NCI-H2081 treated with DMSO at 0.1 percent for 48 hours (cell line): ENCODE measurements at places on chromosomes 11 and 22.

- DNase-seq, result no peak
Measured at GRCh38 chr11:91023731-91024130, 800.9 kb upstream of the CHORDC1 start.

DNA sequence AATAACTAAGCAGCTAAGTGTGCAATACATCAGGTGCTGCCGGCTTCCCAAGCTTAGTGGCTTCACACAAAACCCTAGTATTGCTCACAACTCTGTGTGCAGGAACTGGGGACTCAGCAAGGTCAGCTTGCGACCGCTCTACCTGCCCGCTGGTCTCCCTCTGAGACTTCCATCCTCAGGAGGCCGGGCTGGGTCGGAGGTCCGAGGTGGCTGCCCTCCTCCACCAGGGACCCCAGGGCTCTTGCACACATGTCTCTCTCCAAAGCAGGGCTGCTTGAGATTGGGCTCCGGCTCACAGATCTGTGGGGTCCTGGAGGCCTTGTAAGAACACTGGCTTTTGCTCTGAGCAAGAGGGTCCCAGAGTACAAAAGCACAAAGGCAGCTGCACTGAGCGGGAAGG is 25.4 kb upstream of the FGF19 start:
- no peak for DNase-seq

DNA sequence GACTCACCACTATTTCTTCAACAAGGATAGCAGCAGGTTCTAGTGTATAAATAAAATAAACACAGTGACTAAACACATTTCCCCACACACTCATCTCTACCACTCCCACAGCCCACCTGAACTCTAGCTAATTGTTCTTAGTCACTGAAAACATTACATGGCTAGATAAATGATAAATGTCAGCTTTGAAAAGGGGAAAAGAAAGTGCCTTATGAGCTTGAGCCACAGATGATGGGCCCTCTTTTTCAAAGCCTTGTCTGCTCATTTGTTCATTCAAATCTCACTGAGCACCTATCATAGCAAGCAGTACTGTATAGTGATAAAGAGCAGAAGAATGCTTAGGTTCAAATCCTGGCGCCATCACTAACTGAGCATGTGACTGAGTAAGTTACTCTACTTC is 58.3 kb downstream of the SIK3 start:
- no peak for DNase-seq

DNA sequence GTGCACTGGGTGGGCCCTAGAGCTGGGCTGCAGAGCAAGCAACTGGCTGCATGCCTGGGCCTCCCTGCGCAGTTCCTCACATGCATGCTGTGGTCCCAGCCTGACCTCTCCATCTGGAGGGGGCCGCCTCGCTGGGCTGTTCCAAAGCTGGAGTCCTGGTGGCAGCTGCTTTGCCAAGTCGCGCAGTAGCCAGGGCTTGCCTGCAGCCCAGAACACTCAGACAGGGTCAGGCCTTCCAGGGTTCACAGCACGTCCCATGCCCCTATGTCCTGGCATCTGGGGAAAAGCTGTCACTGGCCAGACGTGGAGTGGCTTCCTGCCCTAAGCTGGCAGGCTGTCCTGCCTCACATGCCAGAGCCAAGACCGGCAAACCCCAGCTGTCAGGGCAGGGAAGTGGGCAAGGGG is 16.5 kb upstream of the CDC42EP2 start:
- no peak for DNase-seq

DNA sequence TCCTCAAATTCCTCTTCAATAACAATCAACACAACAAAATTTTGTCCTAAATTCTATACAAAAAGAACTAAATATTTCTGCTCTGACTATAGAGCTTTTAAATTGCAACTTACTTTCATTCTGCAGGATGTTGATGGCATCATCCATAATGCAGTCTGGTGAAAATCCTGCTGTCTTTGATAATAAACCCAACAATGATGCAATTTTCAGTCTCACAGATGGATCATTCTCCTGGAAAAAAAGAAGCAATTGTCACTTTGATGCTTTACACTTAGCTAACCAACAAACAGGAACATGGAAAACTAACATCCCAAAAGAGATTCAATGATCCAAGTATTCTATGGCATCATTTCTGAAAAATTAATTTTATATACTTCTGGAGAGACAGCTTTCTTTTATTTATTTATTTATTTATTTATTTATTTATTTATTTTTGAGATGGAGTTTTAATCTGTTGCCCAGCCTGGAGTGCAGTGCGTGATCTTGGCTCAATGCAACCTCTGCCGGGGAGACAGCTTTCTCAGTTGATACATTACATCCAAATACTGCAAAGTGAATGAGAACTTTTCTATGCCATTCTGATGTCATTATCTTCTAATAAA is 13.0 kb downstream of the INTS4 start:
- no peak for DNase-seq

DNA sequence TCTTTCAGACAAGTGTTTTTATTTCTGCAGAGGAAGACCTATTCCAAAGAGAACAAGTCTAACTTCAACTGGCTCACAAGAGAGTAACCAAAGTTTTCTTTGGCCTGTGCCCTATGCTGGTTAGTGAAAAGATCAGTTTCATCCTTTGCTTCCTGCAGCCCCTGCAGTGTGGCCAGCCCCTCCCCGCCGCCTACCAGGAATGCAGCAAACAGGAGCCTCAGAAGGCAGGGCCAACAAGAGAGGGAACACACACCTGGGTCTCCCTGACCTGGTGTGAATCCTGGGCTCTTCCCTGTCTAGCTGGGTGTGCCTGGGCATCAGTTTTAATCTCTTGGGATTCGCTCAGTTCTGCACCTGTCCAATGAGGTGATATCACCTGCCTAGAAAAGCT is 21.5 kb upstream of the SCARF2 start:
- no peak for DNase-seq

DNA sequence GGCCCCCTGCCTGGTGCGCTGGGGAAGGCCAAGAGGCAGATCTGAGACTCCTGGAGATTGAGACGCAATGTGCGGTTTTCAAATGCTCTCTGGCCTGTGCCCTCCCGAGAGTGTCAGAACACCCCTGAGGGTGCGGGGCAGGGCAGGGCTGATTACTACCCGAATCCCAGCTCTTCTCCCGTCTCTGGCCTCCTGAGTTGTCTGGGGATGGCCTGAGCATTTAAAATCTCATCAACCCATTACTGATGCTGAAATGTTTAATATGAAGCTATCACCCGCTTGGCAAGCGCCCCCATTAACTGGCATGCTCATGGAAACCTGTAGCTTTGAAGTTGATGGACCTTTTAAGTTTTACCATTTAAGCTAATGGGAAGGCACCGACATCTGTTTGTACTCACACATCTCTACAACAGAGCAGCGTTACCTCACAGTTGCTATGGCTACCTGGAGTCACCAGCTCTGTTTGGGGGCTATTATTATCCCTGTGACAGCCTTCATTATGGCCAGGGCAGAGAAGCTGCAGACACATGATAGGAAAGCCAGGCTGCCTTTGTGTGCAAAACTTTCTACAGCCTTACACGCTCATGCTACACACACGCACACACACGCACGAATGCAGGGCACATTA is 3.6 kb upstream of the MB start:
- no peak for DNase-seq

GRCh38 chr11:134019500-134019899 is 49.4 kb upstream of the JAM3 start:
- DNase-seq, result no peak

- DNase-seq, result no peak
Measured at GRCh38 chr22:24140357-24140756, 40.9 kb upstream of the SUSD2 start.

DNA sequence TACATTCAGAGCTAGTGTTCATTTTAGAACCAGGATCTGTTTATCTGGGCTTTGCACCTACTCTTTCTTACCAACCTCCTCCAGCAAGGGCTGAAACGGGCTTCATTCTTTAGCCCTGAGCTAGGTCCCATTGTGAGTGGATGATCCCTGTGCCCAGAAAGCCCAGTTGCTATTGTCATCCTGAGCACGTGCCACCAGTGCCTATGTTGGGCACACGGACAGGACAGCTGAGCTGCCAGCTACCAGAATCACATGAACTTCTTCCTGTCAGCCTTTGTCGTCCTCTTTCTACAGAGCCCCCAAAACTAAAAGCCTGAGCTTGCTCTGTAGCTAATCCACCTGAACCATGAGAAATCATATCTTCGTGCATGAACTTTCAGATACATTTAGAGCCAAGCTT is 74.4 kb upstream of the NTM start:
- no peak for DNase-seq

DNA sequence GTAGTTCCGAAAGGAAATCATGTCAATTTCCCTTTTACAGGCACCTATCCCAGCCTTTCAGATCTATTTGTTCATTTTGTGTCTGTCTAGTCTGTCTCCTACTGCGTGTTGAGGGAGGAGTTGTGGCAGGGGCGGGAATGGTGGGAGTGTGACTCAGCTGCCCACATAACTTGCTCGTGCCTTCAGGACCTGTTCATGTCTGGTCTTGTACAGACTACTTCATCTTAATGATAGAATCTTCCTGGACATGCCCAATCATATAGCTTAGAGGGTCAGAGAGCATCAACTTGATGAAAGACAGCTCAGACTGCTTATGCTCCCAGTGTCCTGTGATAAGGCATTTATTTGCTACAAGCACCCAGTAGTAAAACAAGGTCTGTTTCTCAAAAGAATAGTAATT is 61.0 kb upstream of the BIRC3 start:
- no peak for DNase-seq

GRCh38 chr22:35491908-35492380 is 48.7 kb upstream of the RASD2 start:
- no peak for DNase-seq

GRCh38 chr11:18390088-18390487 is 4.3 kb upstream of the LDHA start:
- DNase-seq, result no peak

- no peak for DNase-seq
Measured at GRCh38 chr11:106249617-106250239, 172.3 kb downstream of the AASDHPPT start.

DNA sequence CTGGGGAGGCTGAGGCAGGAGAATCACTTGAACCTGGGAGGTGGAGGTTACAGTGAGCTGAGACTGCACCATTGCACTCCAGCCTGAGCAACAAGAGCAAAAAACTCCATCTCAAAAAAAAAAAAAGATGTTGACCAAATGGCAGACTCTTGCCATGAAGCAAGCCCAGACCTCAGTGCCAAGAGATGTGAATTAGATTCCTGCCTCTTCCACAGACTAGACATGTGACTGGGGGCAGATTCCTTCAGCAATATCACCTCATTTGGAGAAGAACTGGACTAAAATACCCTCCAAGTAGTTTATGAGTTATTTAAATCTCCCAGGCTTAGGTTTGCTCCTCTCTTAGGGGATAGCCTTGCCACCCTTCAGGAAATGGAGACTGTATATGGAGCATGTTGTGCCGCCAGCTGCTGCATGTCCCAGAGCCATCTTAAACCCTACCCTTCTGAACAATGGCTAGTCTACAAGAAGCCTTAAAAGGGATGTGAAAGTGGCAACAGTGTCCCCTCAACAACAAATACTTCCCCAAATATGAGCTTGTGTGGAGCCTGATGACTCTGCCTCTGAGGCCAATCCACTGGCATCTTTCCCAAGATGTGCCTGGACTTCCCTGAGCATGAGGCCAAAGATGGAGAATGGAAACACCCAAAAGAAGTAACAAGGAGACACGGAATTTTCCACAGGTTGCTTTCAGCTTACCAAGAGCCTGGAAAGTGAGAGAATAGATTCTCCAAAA is 763 bp upstream of the MS4A7 start:
- DNase-seq, result no peak

DNA sequence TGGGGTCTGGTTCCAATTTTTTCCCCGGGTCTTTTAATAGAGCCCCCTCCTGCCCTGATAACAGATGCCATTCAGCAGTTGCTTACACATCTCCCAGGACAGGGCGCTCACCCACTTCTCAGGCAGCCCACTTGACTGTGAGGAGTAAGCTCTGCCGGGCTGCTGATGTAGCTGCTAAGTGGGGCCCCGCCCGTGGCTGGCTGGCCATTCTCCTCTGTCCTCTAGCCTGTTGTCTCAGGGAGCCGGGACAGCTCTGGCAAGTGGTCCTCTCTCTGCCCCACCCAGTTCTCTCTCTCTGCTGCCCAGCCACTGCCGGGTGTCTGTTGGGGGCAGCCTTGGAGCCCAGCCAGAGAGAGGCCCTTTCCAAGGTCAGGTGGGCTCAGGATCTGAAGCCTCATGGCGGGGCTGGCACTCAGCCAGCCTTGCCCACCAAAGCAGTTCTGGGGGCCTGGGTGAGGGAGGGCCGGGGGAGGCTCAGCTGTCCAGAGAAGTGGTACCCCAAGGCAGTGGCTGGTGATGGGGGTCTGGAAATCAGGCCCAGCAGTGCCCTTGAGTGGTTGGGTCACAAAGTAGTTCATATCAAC is 8.9 kb downstream of the KCNJ4 start:
- no peak for DNase-seq

GRCh38 chr11:27660171-27660570 is 40.1 kb downstream of the BDNF start:
- no peak for DNase-seq

DNA sequence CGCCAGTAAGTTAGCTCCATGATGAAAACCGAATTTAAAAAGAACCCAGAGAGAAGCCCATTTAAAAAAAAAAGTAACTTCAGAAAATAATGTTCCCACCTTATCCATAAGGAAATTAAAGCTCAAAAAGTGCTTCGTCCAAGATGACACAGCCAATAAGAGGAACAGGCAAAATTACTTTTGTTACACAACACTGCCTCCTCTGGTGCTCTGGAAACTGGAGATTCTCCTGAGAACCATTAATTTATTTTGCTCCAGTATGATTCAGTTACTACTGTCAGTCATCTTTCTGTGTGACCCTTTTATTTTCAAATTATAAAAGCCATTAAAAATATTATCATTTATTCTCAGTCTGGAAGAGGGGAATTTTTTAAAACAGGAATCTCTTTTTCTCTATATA is 2.0 kb downstream of the IFT27 start:
- no peak for DNase-seq

GRCh38 chr22:49975543-49976389 is 15.2 kb downstream of the PIM3 start:
- DNase-seq, result no peak

- DNase-seq, result no peak
Measured at GRCh38 chr22:18968011-18968749, 32.1 kb upstream of the PRODH start.

GRCh38 chr22:50173311-50173982 is 2.9 kb downstream of the PANX2 start:
- DNase-seq, result no peak

- no peak for DNase-seq
Measured at GRCh38 chr11:30392221-30392784, 69.4 kb downstream of the ARL14EP start.

GRCh38 chr11:117923773-117924172 is 5.4 kb downstream of the TMPRSS13 start:
- DNase-seq, result no peak
